ENCODE measurements at places on chromosomes 16 and 17. TPM values are rescaled to one million over a fixed set of nuclear protein-coding genes. Genes with fewer than 3 reads are reported as not detected.

Gene GFAP
- not detected for total RNA-seq

Gene SRCIN1
- total RNA-seq: not detected

Gene HOXB8
- 27.0 TPM for total RNA-seq

Gene SOX8
- 0.06 TPM for total RNA-seq

Gene ATP6V0D1
- 158 TPM for total RNA-seq

Gene OR3A2
- total RNA-seq: not detected

Gene TMEM88
- total RNA-seq: 24.8 TPM

Gene NAGS
- 1.8 TPM for total RNA-seq

Gene TPSAB1
- not detected for total RNA-seq

Gene PITPNM3
- 0.15 TPM for total RNA-seq

Gene ZPBP2
- total RNA-seq: not detected

Gene CLEC3A
- total RNA-seq: not detected
